ENCODE measurements at places on chromosomes 12 and 14.
A peak's percentile ranks its signal among the peaks of the same experiment; 100 is the strongest.

- DNase-seq, result no peak
These were observed 92.9 kb upstream of the FOXN3 start for GRCh38 chr14:89509891-89510290.

DNA sequence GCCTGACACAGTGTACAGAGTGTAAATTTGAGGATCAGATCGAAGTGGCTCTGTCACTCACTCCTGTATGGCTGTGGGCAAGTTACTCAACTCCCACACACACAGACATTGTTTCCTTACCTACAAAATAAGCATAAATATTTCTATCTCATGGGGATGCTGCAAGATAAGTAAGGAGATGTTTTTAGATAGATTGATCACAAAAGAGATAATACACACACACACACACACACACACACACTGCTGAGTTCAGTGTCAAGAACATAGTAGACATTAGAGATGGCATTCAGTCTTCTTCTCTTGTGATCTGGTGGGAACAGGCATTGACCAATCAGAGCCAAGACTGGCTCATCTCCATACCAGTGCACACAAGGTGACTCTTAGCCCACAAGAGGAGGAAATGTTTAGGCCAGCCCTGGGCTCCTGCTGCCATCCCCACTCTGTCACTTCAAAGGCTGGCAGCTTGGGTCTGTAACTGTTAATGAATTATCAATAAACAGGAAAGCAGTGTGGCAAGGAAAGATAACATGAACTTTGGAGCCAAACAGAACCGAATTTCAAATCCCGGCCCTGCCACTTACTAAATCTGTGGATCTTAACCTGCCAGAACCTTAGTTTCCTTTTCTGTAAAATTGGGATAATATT lies 3.4 kb upstream of the RNASE8 start:
- no peak for DNase-seq

DNA sequence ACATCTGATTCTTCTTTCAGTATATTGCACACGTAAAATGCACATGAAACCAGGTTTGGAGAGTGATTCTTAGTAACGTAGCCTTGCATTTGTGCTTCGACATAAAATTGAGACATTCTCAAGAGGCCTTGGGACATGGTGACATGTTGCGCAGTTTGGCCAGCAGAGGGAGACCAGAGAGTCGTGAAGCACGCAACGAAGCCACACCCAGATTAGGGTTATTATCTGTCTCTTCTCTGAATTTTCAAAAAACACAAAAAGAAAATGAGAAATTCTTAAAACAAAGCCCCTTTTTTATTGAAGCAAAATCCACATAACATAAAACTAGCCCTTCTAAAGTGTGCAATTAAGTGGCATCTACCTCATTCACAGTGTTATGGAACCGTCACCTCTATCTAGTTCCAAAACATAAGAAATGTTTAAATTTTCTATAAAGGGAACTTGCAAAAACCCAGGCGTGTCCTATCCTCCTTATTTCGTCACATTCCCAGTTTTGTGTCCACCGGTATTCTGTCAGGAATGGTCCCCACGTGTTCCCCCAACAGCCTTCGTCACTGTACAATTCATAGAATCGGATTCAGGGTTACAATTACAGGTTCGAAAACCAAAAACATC lies 108.8 kb upstream of the ATF7IP start:
- peak; percentile 7 for DNase-seq

- DNase-seq, result no peak
These were observed 14.1 kb upstream of the AMN1 start for GRCh38 chr12:31742891-31743290.

GRCh38 chr12:122979001-122979907 lies 1.2 kb upstream of the ARL6IP4 start:
- no peak for DNase-seq

DNA sequence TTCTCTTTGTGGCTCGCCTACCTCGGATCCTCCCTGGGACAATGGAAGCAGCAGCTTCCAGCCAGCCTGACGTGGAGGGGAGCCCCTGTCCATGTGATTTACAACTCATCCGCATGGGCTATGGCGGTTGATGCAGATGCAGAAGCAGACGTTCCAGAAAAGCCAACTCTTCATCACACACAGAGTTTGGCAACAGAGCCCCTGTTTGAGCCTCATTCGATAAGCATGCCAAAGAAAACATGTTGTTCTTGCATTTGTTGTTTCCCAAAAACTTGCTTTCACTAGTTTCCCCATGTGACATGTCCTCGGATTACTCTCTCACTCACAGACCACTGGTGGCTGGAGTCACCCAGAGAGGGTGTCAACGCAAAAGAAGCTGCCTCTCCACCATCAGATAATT lies 16.4 kb upstream of the TC2N start:
- DNase-seq, result no peak

DNA sequence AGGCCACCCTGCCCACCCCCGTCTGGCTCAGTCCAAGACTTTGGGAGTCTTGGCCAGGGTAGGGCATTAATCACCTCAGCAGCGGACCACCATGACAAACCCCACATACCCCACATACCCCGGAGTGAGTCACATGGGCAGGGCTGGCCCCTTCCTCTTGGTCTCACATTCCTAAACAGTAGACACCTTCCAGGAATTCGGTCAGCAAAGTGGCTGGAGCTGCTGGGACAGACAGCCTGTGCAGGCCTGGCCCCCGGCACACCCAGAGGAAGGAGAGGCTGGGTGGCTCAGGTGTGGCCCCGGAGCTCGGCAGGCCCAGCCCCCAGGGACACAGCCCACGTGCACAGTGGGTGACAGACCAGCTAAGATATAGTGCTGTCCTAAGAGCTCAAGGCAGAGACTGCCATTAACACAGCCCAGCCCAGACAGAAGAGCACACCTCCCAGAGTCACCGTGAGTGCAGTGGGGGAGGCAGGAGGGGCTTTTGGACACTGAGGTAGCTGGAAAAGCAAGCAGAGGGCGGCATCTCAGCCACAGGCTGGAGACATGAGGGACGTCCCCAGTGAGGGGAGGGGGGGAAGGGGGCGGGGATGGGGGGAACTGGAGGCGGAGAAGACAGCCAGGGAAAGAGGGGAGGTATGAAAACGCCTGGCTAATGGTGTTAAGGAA lies 24.0 kb downstream of the CCDC85C start:
- no peak for DNase-seq

DNA sequence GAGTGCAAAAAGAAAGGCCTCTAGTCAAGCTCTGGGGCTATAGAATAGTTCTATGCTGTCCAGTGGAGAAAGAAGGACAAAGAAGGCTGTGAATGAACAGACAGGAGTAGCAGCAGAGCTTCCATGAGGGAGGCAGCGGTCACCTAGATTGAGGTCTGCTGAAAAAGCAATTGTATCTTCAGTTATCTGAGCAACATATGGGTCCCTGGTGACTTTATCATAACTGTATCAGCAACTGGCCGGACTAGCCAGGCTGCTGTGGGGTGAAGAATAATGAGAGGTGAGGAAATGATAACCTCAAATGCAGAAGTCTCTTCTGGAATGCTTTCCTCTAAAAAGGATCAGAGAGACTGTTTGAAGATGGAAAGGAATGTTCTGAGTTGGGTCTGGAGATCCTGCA lies 971.3 kb upstream of the TMEM132C start:
- DNase-seq, result no peak

DNA sequence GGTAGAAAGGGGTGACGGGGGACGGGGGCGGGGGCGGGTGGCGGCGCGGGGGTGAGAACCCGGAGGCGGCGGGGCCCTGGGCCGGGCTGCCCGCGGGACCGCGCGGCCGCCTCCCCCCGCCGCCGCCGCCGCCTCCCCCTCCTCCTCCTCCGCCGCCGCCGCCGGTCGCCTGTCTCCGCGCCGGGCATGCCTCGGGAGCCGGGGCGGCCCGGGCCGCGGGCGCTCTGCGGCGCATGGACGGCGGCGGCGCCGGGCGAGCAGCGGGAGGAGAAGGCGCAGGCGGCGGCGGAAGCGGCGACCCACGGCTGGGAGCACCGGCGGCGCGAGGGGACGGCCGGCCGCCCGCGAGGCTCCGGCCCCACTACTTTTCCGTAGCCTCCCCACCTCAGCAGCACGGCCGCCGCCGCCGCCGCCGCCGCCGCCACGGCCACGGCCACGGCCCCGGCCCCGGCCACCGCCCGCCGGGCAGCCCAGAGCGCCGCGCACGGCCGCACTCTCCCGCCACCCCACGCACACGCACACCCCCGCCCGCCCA lies at the start of gene NPAS3:
NPAS3 (plus strand) TSS at position 161 of the 535 bp plus-strand sequence.
- no peak for DNase-seq

- no peak for DNase-seq
These were observed 158.4 kb upstream of the IGF1 start for GRCh38 chr12:102638777-102639176.

- DNase-seq, result no peak
These were observed 12.6 kb downstream of the LRTM2 start for GRCh38 chr12:1832801-1833595.

DNA sequence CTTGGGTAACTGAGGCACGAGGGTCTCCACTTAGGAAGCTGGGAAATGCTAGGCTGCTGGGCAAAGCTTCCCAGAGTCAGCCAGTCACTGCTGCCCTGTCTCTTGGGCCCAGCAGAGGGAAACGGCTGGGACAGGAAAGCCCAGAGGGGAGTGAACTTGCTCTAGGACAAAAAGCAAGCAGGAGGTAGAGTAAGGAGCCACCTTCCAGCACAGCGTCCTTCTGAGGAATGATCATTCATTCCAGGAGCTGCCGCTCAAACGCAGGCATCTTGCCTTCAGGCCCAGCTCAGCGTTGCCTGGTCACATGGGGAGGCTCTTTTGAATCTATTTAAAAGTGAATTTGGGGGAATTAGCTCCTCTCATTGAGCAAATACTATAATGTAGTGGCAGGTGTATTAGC lies 118.6 kb downstream of the CRACR2A start:
- DNase-seq, result no peak

- no peak for DNase-seq
These were observed 58.4 kb upstream of the TBX3 start for GRCh38 chr12:114742363-114742762.

DNA sequence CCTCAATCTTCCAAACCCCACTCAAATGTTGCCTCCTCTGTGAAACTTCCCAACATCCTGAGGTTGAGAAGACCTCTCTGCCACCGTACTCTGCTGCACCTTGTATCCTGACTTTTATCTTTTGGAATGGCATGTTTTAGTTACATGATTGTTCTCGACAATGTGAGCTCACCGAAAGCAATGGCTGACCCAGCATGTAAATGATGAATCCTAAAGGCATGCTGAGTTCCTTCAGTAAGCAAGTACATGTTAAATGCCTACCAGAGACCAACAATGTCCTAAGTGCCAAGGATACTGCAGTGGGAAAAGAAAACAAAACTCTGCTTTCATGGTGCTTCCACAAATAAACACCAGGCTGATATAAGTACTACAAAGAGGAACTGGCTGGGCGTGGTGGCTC lies 13.7 kb downstream of the PPP1R13B start:
- no peak for DNase-seq

GRCh38 chr12:80419644-80420043 lies 24.4 kb upstream of the PTPRQ start:
- DNase-seq, result no peak

Data from SHP77 treated with DMSO at 0.1 percent for 48 hours (cell line).